SJSA1 (cell line): ENCODE measurements at places on chromosomes 16 and 17. TPM values are rescaled to one million over a fixed set of nuclear protein-coding genes. Genes with fewer than 3 reads are reported as not detected.
A peak's percentile ranks its signal among the peaks of the same experiment; 100 is the strongest.

Gene PDIA2
- total RNA-seq = not detected in 2 replicates

Gene WNT3
- total RNA-seq = 1.8 and 4.0 TPM in 2 replicates

Gene ZNF385C
- total RNA-seq = not detected in 2 replicates

- DNase-seq = no peak
Measured at GRCh38 chr16:53121043-53121620, 66.3 kb downstream of the CHD9 start.

Gene CLDN7
- not detected in 2 replicates for total RNA-seq

- DNase-seq = no peak
Measured at GRCh38 chr17:10013365-10014112, 108.5 kb upstream of the RCVRN start.

DNA sequence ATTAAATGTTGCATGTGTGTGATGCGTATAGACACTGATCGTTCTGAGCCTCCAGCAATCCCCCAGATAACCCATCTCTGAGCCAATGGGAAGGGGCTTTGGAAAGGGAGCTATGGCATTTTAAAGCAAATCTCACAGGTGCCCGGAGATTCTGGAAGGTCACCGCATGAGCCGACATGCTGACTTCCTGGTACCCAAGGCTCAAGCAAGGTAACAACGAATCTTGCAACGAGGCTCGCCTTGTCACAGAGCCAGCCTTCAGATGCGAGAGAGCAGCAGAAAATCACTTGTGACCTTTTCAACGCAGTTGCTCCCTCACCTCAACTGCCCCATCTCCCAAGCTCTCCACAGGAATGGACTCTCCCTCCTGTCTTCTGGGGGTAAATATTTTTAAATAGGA is 154.8 kb upstream of the CDH5 start:
- DNase-seq = peak; percentile 11

Gene TMEM106A
- 3.9 and 6.2 TPM in 2 replicates for total RNA-seq

GRCh38 chr16:88610909-88611812 is 27.2 kb upstream of the IL17C start:
- no peak for DNase-seq

DNA sequence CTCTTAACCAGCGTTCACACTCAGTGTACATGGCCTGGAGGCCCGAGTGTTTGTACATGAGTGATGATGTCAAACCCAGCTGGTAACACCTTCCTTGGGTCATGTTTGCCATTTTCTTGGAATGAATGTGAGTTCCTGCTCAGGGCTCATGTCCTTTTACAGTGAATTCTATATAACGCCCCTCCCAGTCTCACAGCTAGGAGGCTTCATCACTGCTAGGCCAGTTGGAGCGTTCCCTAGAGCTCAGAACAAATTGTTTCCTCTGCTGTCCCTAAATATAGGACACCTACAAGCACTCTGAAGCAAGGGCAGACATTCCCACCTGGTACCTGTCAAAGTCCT is 5.5 kb downstream of the TIMM22 start:
- DNase-seq = no peak

Gene CLDN6
- not detected in 2 replicates for total RNA-seq

Gene RASL10B
- 0.16 and 0.22 TPM in 2 replicates for total RNA-seq

Gene CD300A
- total RNA-seq = not detected in 2 replicates

Gene BCO1
- not detected in 2 replicates for total RNA-seq

- no peak for DNase-seq
Measured at GRCh38 chr16:82657239-82657638, 30.5 kb downstream of the CDH13 start.

GRCh38 chr16:86458149-86458777 is 52.1 kb upstream of the FOXF1 start:
- no peak for DNase-seq

DNA sequence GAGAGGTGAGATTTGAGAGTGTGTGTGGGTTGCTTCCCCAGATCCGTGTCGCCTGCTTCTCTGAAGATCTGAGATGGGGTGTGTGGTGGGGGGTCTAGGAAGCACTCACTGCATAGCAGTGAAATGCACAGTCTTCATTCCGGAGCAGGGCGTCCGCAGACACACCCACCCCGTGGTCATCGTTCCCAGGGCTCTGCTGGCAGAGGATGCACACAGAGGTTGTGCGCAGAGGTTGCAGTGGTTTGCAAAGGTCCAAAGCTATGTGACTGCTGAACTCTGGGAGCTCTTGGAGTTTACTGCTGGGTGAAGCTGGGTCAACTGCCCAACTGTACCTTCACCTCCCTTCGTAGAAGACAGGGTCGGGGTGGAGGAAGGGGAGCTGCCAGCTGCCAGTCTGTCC is 135.3 kb downstream of the SNX29 start:
- no peak for DNase-seq

DNA sequence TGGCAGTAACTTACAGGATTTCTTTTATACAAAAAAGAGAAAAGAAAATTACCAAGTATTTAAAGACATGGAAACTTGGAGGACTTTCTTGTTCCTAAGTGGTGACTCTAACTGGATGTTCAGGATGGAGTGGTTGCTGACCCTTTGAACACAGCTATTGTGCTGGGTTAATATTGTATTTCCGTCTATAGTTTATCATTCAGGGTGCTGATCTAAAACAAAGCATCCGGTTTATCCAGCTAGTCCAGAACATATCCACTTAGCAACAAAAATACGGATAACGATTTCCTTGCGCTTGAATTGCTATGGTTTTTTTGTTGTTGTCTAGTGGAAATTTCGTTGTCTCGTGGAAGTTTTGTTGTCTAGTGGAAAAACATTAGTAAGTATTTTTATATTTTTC is 38.2 kb downstream of the SNTB2 start:
- no peak for DNase-seq

Gene MVP
- total RNA-seq = 138 and 149 TPM in 2 replicates

DNA sequence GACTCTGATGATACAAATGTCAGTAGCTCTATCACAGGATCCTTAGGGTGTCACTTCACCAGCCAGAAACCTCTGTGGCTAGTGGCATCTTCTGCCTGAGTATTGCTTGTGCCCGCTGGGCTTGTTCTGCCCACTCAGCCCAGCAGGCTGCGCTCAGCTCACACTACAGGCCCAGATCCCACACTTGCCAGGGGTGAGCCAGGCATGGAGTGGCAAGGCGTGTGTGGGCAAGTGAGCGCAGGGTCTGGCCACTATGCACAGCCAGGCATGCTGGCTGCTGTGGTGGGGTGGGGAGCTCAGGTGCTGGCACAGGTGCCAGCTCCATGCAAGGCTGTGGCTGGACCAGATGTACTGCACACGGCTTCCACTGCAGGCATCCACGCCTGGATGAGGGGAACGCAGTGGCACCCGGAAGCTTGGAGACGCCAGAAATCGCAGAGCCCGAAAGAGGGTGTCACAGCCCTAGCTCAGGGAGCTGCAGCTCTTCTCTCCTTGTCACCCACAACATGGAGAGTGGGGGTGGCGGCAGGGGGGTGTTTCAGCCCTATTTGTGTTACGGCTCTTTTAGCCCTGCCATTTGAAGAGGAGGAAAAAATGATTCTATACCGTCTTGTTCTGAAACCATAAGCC is 10.2 kb downstream of the CFAP97D1 start:
- DNase-seq = no peak

GRCh38 chr16:82395212-82395611 is 225.2 kb upstream of the MPHOSPH6 start:
- no peak for DNase-seq

GRCh38 chr17:80118601-80119270 is 17.4 kb downstream of the GAA start:
- peak; percentile 42 for DNase-seq

DNA sequence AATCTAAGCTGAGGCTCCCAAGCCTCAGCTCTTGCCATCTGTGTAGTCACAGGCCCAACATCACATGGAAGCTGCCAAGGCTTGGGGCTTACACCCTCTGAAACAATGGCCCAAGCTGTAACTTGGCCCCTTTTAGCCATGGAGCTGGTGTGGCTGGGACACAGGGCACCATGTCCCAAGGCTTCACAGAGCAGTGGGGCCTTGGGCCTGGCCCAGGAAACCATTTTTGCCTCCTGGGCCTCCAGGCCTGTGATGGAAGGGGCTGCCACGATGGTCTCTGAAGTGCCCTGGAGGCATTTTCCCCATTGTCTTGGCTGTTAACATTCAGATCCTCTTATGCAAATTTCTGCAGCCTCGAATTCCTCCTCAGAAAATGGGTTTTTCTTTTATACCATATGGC is 952.3 kb upstream of the GOT2 start:
- no peak for DNase-seq

- DNase-seq = no peak
Measured at GRCh38 chr16:30633526-30633925, 17.2 kb upstream of the PRR14 start.

GRCh38 chr16:77897831-77898605 is 109.7 kb downstream of the VAT1L start:
- DNase-seq = no peak

Gene KCNH6
- total RNA-seq = not detected in 2 replicates

- no peak for DNase-seq
Measured at GRCh38 chr17:75060434-75061054, 13.5 kb downstream of the KCTD2 start.

DNA sequence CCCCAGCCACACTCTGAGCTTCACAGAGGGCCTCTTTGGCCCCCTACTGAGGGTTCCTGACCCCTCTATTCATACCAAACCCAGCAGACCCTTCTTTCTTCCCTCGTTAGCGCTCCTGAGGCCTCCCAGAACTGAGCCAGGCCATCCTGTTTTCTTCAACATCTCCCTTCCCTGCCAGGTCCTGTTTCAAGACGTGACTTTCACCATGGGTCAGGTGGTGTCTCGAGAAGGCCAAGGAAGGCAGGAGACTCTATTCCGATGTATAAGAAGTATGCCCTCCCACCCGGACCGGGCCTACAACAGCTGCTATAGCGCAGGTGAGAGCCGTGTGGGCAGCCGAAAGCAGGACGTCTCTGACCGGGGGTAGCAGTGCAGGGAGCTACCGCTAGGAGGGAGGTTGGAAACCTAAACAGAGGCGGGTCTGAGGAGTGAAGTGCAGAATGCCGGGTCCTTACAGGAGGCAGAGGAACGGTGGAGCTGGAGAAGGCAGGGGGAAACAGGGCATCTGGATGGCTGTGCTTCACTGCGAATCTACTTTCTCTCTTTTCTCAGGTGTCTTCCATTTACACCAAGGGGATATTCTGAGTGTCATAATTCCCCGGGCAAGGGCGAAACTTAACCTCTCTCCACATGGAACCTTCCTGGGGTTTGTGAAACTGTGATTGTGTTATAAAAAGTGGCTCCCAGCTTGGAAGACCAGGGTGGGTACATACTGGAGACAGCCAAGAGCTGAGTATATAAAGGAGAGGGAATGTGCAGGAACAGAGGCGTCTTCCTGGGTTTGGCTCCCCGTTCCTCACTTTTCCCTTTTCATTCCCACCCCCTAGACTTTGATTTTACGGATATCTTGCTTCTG is 1.3 kb upstream of the SENP3 start:
- DNase-seq = no peak

- DNase-seq = no peak
Measured at GRCh38 chr16:11211977-11212797, 43.8 kb downstream of the SOCS1 start.

DNA sequence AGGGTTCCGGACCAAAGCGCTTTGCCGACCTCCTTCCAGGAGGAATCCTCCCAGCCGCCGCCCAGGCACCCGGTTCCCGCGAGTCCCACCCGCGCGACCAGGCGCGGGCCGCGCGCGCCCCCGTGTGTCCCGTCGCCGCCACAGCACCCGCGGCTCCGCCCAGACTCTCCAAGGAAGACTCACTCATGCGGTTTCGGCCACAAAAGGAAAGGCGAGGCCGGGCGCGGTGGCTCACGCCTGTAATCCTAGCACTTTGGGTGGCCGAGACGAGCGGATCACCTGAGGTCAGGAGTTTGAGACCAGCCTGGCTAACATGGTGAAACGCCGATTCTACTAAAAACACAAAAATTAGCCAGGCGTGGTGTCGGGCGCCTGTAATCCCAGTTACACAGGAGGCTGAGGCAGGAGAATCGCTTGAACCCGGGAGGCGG is 3.5 kb upstream of the PKMYT1 start:
- peak; percentile 88 for DNase-seq

DNA sequence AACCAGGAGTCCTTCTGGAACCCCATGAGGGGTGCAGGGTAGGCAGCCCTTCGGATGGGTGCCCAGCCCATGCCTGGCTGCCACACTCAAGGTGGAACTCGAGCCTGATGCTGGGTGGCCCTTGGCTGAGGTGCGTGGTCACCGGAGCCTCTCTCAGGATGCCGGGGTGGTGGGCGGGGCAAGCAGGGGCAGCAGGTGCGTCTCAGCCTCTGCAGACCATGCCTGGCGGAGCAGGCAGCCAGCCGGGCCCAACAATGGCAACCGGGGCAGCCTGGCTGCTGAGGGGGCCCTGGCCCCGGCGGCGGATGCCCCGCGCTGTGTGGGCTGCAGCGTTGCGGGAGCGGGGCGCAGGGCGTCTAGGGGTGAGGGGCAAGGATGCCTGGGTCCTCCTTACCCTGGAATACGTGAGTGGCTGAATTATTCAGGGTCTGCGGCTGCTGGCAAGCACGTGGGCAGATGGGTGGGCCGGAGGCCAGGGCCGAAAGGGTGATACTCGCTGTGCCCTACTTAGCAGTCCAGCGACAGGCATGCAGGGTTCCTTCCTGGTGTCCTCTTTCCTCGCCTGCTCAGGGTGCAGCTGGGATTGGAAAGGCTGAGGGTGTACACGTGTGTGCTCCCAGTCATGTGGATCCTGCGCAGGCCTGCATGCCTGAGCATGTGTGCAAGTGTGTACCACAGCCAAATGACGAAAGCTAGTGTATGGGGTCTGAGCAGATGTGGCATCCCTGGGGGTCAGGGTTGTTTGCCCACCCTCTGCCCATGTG is 14.6 kb downstream of the MYO15A start:
- DNase-seq = no peak

- DNase-seq = no peak
Measured at GRCh38 chr16:50367777-50368409, 895 bp downstream of the BRD7 start.

Gene GPR142
- total RNA-seq = not detected in 2 replicates

Gene LITAFD
- total RNA-seq = not detected in 2 replicates

Gene PRDM7
- not detected in 2 replicates for total RNA-seq

Gene KCNG4
- not detected in 2 replicates for total RNA-seq
